Left hindlimb (tissue), 1 donor: ENCODE measurements at places on chromosomes 16 and 17.

DNA sequence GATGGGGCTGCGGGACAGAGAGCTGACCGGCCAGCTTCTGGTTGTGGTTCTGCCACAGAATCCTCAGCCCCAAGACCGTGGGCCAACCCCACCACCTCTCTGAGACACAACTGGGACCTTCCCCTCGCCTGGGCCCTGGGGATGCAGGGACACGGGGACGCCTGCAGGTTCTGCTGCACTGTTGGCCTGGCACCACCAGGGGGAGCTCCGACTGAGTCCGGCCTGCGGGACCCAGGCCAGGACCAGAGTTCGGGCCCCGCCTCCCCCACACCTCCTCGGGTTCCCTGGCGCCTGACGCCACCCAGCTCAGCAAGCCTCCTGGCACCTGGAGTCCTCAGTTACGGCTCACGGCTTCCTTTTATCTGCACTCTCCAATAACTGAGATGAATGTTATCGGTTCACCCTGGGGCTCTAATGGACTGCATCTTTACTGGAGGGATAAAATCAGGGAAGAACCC, 27.3 kb downstream of the TBC1D16 start:
- DNase-seq, result no peak

DNA sequence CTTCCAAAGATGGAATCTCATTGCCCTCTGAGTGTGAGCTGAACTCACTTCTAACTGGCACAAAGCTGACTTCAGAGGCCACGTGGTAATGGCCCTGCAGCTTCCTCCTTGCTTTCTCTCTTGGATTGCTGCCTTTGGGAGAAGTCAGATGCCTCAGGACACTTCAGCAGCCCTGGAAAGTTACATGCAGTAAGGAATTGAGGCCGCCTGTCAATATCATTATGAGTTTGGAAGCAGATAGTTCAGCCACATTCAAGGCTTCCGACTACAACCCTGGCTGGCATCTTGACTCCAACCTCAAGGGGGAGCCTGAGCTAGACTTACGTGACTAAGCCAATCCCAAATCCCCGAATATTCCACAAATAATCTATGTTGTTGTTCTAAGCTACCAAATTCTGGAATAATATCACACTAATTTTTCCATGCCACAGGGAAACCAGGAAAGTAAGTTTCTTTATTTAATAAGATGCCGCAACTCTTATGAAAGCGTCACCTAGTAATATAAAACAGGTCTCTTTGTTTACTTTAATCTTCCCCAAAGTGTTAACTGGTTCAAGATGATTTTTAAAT, 13.6 kb downstream of the CEP20 start:
- peak; percentile 68 for DNase-seq

DNA sequence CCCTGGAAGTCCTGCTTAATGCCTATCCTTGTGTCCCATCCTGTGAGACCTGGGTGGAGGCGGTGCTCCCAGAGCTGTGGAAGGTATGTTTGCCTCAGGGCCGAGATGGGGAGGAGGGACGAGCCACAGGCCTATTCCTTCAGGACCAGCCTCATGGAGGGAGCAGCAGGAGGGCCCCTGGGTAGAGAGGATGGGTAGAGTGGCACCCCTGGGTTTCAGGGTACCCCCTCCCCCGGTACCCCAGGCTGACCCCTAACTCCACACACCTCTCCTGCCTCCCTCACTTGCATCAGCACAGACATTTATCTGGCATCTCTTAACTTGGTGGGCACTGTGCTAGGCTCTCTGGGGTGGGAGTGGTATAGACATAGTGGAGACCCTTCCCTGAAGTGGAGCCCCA, 7.1 kb downstream of the ASB16 start:
- DNase-seq, result no peak

- DNase-seq, result no peak
Observed at GRCh38 chr16:52817696-52818095, 235.0 kb downstream of the CHD9NB start.

DNA sequence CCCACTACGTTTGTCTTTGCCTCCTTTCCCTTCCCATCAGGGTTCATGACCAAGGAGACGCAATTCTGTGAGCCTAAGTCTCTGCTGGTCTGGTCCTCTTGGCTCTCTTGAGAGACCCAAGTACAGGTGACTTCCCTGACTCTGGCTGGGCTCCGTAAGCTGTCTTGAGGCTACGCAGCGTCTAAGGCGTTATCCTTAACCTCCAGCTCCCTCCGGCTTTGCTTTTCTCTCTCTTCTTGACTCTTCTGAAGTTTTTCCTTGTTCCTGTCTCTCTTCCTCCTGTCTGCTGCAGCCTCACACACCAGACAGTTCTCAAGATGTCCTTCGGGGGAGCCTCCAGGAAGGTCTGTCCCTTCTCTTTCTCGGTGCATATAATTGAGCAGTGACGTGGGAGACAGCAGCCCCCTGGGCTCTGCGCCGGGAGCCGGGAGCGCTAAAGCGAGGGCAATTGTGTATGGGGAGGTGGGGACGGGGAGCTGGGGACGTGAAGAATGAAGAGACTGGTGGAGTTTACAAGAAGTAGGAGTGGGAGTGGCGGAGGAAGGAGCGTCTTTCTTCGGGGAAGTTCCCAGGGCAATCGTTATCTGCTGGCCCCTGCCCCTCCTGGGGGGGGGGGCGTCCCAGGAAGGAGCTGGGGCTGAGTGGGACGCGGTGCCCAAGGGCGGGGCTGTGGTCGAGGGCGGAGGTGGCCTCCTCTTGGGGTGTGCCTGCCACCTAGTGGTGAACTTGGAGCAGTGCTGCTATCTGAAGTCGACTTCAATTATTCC, 6.9 kb upstream of the PIRT start:
- peak; percentile 83 for DNase-seq
